HuH-7.5 (cell line): ENCODE measurements at places on chromosomes 7 and 10.

DNA sequence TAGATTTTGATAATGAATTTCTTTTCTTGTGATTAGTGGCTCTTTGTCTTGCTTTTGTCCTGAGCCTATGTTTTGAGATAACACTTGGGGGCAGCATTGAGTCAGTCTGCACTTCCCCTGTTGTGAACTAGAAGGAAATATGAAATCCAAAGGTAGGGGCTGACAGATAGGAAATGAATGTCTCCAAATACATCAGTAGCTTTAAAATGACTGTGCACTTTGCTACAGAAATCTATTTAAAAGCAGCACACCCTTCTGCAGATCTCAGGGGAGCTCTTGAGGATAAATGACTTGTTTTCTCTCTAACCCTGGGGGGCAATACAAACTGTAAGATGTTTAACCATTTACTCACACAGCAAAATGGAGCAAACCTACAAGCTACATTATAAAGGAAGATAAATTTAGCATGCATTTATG is 176.0 kb upstream of the MYO3A start:
- no peak for DNase-seq

- no peak for DNase-seq
These were observed 52.2 kb downstream of the ASB13 start for GRCh38 chr10:5614155-5614721.

GRCh38 chr10:77638321-77639101 is 903 bp upstream of the KCNMA1 start:
- no peak for DNase-seq

GRCh38 chr10:1732564-1732996 is 4.7 kb downstream of the ADARB2 start:
- no peak for DNase-seq

DNA sequence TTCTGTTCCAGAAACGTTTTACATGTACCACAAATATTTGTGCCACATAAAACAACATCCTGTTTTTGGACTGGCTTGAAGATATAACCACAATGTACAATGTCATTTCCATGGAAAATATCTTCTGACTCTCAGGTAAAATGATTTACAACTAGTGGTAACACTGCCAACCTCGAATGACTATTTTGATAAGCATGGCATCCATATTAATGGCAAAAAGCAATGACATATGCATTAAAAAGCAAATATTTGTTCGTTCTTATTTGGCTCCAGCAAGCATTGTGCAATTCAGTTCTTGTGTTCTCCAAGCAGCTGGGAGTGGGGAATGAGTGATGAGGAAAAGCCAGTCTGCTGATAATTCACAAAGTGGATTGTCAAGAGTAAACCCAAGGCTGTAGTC is 289.0 kb downstream of the PLXDC2 start:
- no peak for DNase-seq

GRCh38 chr10:84336406-84337090 is 8.2 kb downstream of the CCSER2 start:
- DNase-seq: no peak

GRCh38 chr10:71234970-71235685 is 22.8 kb downstream of the UNC5B start:
- no peak for DNase-seq

GRCh38 chr7:156155988-156156733 is 343.9 kb upstream of the SHH start:
- no peak for DNase-seq

DNA sequence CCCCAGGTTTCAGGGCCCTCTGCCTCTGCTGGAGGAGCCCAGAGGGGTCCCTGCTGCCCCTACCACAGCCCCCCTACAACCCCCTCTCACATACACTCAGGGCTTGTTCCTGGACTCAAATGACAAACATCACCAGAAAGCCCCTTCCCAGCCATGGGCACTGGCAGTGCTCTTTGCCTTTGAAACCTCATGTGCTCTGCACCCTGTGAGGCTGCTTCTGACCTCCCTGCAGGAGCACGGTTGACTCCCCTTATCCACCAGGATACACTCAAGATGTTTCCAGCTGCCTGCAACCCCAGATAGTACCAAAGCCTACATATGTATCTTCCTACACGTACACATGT is 3.5 kb upstream of the ADIRF start:
- DNase-seq: no peak

GRCh38 chr10:124306520-124306919 is 112.2 kb downstream of the OAT start:
- no peak for DNase-seq

GRCh38 chr7:154646126-154647013 is 356.6 kb downstream of the PAXIP1 start:
- DNase-seq: no peak

DNA sequence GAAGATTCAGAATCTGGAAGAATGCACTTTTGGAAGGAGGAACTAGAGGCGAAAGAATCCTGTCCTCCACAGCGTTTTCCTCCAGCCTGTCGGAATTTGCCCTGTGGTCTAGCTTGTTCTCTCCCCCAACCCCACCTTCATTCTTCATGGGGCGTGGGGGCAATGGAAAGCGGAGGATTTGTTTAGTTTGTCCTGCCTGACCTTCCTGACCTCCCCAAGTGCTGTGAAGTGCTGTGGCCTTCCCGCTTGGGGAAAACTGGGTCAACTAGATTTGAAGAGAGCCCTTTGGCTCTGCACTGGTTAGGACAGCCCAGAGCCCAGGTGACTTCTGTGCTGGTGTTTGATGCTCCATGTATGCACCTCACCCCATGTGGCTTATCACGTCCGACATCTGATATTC is 49.1 kb downstream of the GATA3 start:
- DNase-seq: no peak

- DNase-seq: no peak
These were observed 20.9 kb downstream of the INSYN2A start for GRCh38 chr10:127175357-127176110.

GRCh38 chr7:100604028-100604975 is 2.1 kb downstream of the PCOLCE start:
- no peak for DNase-seq

GRCh38 chr10:121891103-121891502 is 36.7 kb downstream of the ATE1 start:
- no peak for DNase-seq

GRCh38 chr10:110851020-110851612 is 20.6 kb upstream of the PDCD4 start:
- DNase-seq: no peak

GRCh38 chr7:108270385-108271015 is 140.3 kb upstream of the LAMB4 start:
- DNase-seq: no peak

GRCh38 chr10:105770524-105771212 is 1129.6 kb downstream of the SORCS3 start:
- no peak for DNase-seq

DNA sequence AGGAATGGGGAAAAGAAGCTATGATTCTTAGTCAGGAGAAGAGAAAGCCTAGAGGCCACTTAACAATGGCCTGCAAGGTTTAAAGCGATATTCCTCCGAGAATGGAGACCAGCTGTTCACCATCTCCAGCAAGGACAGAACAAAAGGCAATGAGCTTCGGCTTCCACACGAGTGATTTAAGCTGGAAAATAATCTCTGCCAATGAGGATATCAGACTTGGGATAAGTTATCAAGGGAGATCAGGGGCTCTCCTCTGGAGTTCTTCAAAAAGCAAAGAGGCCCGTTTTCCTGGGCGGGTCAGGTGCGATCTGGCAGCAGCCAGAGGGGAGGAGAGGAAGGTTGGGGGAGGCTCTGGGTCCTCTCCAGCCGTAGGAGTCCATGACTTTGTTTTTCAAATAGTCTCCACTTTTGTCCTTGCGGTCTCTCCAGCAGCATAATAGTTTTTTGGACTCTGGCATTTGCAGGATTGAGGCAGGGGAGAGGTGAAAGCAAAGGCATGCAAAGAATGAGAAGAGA is 211.3 kb downstream of the SKIDA1 start:
- DNase-seq: no peak
